RWPE1 (cell line): ENCODE measurements at places on chromosomes 3 and 15.

DNA sequence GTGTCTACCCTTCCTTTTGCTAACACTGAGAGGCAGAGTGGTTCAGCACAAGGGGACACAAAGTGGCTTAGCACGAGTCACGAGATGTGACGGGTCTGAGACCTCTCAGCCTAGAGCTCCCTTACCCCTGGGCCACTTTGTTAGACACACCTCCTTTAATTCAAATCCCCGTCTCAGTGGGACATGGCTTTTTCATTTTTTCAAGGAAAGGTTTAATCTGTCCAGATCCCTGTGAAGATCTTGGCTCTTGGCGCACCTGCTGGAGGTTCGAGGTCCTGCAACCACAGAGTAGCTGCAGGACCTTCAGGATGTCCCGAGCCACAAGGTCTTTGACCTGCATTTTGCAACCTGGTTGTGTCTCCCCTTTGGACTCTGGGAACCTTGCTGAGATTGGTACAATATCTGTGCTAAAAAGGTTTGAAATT lies 52.0 kb downstream of the LPP start:
- DNase-seq, result no peak

GRCh38 chr3:120646771-120647432 lies 35.1 kb downstream of the HGD start:
- DNase-seq, result no peak

DNA sequence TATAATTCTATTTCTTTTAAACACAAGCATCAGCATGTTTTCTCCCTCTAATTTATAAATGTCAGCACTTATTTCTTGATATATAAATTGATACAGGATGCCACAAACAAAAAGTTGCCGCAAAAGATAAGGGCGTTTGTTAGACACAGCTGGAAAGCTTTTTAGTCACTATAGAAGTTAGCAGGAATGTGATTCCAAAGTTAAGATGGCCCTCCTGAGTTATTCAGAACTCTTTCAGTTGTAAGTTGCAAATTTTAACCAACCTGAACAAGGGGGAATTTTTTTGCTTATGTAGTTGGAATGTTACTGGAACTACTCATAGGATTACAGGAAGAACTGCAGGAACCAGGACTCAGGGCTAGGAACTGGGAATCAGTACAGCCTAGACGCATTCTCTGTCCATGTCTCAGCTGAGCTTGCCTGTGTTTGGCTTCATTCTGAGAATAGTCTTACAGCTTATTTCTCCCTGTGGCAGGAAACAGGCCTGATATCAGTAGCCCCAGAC lies 166.3 kb downstream of the VGLL4 start:
- DNase-seq, result peak; percentile 13

DNA sequence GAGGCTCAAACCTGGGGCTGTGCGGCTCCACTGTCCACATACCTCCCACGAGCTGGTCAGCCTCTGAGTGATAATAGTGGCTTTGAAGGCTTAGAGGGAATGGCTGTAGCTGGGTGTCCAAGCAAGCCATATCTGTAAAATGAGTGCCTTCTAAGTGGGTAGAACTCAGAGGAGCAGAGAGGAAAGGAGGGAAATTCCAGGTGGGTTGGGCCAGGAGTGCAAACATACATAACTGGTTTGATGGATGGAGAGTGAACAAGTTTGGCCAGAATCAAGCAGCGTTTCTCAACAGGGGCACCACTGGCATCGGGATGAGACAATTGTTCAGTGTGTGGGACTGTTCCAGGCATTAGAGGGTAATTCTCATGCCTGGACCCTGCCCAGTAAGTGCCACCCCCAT lies 91.1 kb downstream of the ASB7 start:
- DNase-seq, result no peak

DNA sequence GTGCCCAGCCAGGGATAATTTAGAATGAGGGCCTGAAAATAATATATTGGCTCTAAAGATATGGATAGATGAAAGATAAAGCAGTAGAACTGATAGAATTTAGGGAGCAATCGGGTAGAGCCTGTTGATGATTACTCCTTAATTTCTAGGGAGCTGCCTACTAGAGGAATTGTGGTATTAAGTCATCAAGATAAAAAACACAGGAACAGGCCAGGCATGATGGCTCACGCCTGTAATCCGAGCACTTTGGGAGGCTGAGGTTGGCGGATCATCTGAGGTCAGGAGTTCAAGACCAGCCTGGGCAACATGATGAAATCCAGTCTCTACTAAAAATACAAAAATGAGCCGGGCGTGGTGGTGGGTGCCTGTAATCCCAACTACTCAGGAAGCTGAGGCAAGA lies 130.4 kb downstream of the PCCB start:
- no peak for DNase-seq

GRCh38 chr3:119809249-119810017 lies 27.5 kb downstream of the NR1I2 start:
- no peak for DNase-seq

- DNase-seq, result no peak
Observed at GRCh38 chr3:6216135-6217026, 644.5 kb upstream of the GRM7 start.

DNA sequence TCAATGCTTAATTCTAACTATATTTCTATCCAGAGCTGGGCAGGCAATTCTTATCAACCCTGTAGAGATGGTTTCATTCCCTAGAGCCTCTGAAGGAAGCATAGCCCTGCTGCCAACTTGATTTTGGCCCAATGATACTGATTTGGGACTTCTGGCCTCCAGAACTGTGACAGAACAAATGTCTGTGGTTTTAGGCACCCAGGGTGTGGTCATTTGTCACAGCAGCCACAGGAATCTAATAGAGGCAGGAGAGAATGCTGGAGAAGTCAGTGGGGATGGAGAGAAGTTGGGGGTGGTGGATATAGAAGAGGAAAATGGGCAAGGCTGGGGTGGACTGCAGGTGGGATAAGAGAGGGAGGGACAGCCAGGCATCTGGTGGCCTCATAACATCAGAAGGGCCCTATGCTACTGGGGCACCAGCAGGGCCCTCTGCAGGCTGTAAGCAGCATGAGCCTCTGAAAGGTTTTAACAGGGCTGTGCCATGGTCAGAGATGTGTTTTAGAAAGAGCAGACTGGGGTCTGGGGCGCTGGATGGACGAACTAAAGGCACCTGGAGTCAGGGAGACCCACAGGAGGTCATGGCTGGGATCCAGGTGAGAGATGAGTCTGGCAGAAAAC lies 19.8 kb downstream of the MRPS11 start:
- no peak for DNase-seq

GRCh38 chr3:157624801-157625200 lies 121.6 kb upstream of the VEPH1 start:
- DNase-seq, result no peak

GRCh38 chr3:111859061-111859973 lies at the start of gene PHLDB2:
TSS of gene PHLDB2 (plus strand) at chr3:111859265. CDS start at chr3:111884078, 24,813 bp downstream.
- peak; percentile 82 for DNase-seq

DNA sequence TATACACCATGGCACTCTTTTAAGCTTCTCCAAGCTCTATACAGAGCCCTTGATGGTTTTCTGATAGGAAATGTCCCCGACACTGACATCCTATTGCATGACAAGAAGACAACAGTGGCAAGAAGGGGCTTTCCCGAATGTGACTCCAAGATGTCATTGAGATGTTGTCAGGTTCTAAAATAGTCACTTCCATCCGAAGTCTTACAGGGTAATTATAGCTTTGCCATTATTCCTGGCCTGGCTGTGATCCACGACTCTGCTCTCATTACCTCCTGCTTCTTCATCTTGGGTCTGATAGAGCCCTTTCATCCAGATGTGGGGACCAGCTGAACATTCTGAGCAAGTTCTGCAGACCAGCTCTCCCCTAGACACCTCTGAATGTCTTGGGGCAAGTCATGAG lies 40.6 kb upstream of the ADAMTS9 start:
- DNase-seq, result no peak

DNA sequence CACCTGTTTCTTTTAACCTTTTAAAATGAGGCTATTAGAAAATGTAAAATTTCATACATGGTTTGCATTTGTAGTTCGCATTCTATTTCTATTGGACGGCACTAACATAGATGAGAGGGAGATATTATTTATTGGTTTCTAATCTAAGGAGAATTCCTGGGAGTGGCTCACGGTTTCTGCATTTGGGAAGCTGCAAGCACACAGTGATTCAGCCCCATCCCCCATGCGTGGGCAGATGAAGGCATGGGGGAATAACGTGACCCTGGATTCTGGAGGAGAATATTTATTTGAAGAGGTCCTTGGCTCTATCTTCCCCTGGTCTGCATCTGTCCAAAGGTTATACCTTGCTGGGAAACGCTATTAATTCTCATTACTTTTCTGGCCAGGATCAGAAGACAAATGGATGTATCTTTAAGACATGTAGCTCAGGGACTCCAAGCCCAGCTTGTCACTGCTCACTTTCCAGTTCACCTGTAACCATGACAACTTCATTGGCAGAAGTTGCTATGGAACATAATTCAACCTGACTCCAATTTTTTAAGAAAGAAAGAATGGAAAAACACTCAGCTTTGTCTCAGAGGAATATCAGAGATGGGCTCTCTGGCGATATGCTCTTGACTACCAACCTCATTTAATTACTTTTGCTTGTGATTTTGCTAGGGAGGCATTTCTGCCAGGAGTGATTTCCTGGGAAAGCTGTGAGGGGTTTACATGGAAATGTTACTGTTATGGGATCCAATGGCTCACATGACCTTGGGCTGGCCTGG lies 27.2 kb upstream of the POMGNT2 start:
- no peak for DNase-seq

- DNase-seq, result no peak
Observed at GRCh38 chr3:86175593-86176444, 815.1 kb downstream of the VGLL3 start.

- peak; percentile 9 for DNase-seq
Observed at GRCh38 chr15:94526071-94526689, 294.8 kb downstream of the MCTP2 start.

DNA sequence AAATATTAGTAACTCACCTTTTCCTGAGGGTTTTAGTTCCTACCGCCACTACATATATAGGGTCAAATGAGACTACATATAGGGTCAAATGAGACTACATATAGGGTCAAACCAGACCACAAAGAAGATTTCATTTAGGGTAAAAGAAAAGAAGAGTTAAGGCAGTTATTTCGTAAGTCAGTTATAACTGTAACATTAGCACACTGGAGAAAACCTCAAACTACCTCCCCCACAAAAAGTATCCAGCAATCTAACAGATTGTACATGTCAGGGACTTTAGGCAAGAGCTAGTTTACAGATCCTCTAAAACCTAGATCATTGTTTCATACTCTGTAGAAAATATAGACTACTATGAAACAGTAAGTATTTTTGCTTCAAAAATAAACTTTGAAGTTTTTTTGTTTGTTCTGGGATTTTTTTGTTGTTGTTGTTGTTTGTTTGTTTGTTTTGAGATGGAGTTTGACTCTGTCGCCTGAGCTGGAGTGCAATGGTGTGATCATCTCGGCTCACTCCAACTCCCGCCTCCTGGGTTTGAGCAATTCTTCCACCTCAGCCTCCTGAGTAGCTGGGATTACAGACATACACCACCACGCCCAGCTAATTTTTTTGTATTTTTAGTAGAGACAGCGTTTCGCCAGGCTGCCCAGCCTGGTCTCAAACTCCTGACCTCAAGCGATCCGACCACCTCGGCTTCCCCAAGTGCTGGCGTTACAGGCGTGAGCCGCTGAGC lies 92.4 kb upstream of the CGNL1 start:
- no peak for DNase-seq

DNA sequence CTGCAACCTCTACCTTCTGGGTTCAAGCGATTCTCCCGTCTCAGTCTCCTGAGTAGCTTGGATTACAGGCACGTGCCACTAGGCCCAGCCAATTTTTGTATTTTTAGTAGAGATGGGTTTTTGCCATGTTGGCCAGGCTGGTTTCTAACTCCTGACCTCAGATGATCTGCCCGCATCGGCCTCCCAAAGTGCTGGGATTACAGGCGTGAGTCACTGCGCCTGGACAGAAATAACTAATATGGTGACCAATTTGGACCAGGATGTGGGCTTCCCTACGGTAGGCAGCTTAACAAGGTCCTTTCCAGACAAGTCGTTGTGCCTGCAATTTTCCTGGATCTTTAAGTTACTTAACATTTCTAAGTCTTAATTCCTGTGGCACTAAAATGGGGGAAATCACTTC lies 14.8 kb downstream of the WDR53 start:
- no peak for DNase-seq

DNA sequence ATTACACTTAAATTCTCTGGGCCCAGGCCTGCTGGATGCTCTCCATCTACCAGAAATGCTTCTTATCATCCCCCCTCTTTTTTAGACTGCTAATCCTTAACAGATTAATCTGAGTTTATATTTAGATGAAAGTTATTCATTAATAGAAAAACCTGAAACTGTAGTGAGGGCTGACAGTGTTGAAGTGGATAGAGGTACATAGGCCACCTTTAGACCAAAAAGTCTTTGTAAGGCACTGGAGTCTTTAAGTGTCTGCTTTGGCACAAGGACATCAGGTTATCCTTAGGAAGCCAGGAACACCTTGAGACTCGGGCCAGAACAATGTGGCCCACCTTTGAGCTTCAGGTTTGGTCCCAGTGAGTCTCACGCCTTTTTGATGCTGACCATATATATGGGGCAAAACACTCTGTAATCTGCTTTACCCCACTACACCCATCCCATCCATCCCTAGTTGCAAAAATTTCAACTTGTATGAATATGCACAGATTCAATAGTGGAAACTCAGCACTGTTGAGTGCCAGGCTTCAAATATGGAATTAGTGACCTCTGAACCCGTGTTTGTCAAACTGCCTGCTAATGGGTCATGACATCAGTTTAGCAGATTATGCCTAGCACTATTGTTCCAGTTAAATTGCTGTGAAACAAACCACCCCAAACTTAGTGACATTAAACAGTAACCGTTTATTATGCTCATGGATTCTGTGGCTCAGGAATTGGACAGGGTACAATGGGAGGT lies 44.0 kb downstream of the PDE8A start:
- no peak for DNase-seq

DNA sequence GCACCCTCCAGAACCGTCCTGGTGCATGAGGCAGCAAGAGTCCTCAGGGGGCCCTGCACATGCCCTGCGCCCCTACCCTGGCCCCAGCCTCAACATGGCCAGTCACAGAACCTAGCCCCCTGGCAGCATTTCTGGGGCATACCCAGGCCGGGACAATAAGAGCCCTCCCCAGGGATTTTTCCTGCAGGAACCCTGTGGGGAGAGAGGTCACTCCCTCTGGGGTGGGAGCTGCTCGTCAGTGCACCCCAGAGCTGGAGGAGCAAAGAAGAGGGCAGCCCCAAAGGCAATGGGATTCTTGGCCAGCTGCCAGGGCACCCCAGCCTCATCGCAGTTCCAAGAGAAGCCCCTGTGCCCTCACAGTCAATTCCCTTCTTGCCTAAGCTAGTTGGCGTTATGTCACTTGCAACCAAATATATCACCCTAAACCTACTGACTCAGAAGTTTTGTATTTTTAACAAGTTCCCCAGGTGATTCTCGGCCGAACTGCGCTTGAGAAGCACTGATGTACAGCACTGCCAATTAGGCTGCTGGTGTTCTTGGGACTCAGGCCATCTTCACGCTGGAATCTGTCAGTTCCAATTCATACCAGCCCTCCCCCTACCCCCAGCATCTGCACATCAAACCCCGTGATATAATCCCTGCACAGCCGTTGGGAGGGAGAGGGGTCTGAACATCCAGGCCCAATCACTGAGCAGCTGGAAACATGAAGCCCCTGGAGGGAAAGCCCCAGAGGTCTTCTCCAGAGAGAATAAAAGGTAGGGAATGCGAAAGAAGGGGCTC lies 87.5 kb upstream of the PRR20G start:
- no peak for DNase-seq

- no peak for DNase-seq
Observed at GRCh38 chr3:39140341-39140971, 12.9 kb downstream of the CSRNP1 start.

GRCh38 chr3:38332201-38332600 lies 14.4 kb upstream of the XYLB start:
- no peak for DNase-seq
